ENCODE measurements at places on chromosomes 3 and 15.

GRCh38 chr3:76352051-76352450, 566.7 kb upstream of the ZNF717 start:
- no peak for DNase-seq

DNA sequence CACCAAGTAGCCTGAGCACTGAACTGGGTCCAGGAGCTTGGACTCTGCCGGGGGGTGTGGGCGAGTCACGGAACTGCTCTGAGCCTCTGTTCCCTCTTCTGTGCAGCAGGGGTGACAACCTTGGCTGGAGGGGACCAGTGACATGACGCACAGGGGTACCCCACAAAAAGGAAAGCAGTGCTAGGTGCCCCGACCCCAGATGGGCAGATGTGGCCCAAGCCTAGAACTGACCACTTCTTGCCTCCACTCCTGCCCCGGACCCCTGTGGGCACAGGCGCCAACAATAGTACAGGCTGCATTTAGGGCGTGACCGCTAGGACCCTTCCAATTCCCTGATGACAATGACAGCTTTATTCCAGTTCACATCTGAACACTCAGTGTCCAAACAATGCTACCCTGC, 255.9 kb upstream of the LYSMD4 start:
- DNase-seq, result no peak

DNA sequence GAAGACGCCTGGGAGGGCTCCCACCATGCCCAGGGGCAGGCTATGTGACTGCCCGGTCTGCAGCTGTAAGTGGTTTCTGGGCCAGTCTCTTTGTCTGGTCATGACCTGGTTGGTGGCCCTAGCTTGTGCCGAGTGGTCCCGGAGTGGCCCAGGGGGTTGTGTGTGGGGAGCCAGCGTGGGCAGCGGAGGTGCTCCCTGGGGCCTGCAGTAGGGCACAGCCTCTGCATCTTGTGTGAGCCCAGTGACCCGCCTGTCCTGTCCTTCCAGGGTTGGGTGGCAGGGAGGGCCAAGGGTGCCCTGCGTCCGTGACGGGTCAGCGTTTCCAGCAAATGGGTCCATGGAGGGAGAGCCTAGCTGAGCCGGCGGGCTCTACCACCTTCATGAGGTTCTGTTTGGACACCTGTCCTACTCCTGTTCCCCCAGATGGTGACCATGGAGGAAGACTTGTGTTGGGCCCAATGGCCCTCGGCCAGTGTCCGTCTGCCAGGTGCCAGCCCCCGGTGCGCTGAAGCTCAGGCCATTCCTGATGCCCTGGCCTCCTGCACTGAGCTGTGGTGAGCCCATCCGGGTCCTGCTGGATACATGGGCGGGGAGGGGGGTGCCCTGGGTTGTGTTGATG, 215.4 kb downstream of the SNRPN start:
- DNase-seq, result no peak

DNA sequence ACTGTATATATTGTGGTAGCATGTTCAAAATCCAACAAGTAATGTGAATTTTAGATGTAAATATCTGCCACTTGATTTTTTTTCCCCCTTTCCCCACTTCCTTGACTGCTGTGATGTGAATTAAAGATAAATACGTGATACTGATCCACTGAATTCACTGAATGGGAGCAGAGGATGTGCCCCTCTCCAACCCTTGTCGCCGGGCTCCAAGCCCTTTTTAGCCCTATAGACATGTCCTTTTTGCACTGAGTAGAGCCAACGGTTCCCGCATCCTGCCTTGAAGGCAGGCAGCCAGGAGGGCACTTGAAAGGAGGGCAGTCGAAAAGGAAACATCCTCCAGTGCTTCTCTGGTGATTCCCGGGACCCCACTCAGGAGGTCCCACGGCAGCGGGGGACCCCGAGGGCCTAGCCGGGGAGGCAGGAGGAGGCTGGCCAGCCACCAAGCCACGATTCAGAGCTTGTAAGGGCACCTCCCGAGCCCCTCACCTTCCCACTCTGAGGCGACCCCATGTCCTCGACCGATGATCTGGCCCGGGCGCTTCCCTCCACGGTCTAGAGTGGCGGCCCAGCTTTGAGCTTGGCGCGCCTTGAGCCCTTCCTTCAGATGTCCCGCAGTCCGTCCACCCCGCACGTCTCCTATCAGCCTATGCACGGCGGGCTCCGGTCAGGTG, 901 bp upstream of the MANF start:
- peak; percentile 51 for DNase-seq

DNA sequence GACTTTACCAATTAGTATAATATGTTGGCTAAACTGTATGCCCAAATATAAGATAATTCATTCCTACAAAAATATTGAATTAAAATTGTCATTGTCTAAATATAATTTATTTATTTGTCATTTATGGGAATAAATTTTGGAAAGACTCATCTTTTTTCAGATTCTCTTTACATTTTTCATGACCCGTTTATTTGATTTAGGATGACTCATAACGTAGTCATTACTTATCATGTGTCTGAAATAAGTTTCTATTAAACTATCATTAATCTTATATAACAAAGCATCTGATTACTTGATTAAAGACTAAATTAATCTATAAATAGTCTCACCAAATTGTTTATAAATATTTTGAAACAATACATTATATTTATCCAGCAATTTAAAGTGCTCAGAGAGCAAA, 516.6 kb downstream of the CADM2 start:
- DNase-seq, result no peak

GRCh38 chr3:149638228-149639092, 19.4 kb downstream of the WWTR1 start:
- peak; percentile 28 for DNase-seq

GRCh38 chr3:195613468-195614069, 29.8 kb upstream of the APOD start:
- no peak for DNase-seq

- no peak for DNase-seq
Measured at GRCh38 chr3:177385831-177386301, 188.6 kb upstream of the TBL1XR1 start.

DNA sequence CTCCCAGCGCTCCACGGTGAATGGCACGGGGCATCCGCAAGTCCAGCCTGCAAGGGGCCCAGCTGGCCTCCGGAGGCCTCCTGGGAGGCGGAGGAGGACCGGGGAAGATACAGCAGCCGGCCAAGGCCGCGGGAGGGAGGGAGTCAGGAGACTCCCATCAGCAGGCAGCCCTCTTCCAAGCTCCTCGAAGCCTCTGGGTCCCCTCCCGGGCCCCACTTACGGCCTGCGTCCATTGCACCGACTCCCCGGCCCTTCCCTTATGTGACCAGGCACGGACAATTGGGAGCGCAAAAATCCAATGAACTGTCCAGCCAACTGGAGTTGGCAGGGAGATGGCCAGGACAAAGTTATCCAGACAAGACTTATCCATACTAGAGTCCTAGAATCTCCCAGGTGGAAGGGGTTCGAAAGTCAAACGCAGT, 668 bp downstream of the MFGE8 start:
- no peak for DNase-seq

DNA sequence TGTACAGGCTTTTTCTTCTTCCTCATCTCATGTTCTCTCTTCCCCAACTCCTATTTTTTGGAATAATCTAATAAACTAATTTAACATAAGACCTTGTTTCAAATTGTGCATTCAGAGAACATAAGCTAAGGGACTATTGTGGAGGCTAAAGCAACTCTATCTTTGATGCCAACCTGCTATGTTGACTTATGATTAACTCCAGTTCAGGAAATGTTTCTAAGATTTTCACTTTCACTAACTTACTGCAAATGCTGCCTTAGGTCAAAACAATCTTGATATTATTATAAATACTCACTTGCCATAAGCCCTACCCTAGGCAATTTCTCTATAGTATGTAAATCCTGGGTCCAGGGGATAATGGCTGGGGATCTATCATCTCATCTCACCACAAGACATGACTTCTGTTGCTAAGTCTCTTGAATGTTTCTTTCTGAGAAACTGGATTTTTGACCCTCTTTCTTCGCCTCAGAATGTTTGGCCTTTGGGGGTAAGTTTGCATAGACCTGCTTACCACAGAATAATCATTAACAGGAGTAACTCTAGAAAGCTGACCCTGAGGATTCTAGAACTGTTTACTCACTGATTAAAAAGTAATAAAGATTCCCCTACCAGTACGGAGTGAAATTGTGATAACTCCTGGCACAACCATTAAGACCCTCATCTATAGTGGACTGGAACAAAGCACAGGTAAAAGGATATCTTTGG, 768.1 kb downstream of the GBE1 start:
- DNase-seq, result no peak

- DNase-seq, result no peak
Measured at GRCh38 chr3:21542656-21543379, 208.2 kb downstream of the ZNF385D start.

DNA sequence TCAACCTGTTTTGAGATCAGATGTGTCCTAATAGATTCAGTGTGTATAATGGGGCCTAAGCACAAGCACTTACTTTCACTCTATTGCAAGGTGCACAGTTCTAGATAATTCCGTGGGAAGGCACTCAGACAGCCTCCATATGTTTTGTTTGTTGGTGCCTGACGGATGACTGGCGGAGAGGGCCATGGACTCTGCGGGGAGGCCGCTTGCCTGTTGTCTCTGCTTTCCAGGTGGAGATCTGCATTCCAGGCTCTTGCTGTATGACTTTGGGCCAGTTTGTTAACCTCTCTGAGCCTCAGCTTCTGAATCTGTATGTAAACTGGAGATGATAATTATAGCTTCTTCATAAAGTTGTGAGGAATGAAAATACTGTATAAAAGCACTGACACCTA, 1.5 kb downstream of the IRAK2 start:
- DNase-seq, result no peak

- DNase-seq, result no peak
Measured at GRCh38 chr15:51090753-51091152, 4.0 kb downstream of the TNFAIP8L3 start.

DNA sequence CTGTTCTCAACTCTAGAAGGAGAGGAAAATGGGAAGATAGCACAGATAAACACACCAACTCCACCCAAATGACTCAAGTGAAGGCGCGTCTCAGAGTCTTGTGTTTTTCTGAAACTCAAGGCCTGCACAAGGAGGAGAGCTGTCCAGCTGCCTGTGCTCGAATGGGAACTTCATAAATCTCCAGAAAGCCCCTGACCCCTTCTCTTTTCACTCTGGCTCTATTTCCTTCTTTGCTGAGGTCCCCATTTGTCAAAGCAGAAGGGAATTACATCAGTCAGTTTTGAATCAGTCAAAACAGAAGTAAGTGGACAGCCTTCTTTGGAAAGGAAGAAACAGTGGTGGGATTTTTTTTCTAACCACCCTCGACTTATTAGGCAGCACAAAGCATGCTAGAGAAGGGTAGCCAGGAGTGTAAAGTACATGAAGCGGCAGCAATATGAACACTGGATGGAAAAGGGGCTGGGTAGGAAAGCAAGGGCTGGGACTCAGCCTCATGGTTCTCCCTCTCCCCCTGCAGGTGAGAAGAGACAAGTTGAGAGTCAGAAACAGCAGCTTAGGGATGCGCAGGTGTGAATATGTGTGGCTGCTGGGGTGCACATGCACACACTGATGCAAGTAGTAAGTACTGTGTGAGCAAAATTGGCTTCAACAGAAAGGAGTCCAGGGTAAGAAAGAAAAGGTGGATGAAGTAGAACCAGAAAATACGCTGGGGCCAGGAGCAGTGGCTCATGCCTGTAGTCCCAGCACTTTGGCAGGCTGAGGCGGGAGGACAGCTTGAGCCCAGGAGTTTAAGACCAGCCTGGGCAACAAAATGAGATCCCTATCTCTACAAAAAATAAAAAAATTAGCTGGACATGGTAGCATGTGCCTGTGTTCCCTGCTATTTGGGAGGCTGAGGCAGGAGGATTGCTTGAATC, 36.6 kb upstream of the MAGEF1 start:
- peak; percentile 81 for DNase-seq

DNA sequence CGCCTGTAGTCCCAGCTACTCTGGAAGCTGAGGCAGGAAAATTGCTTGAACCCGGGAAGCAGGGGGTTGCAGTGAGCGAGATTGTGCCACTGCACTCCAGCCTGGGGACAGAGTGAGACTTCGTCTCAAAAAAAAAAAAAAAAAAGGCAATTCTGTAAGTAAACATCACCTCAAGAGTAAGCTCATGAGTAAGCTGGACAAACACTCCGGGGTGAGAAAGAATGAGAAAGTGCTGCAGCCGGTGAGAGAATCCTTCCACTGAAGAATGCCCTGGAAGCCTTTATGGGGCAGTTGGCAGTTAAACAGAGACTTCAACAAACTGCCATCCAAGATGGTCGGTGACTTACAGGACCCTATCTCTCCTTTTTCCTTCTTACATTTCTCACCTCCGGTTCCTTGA, 47.5 kb downstream of the FEZF2 start:
- DNase-seq, result no peak

GRCh38 chr3:68239542-68239941, 585.1 kb upstream of the SUCLG2 start:
- peak; percentile 87 for DNase-seq

DNA sequence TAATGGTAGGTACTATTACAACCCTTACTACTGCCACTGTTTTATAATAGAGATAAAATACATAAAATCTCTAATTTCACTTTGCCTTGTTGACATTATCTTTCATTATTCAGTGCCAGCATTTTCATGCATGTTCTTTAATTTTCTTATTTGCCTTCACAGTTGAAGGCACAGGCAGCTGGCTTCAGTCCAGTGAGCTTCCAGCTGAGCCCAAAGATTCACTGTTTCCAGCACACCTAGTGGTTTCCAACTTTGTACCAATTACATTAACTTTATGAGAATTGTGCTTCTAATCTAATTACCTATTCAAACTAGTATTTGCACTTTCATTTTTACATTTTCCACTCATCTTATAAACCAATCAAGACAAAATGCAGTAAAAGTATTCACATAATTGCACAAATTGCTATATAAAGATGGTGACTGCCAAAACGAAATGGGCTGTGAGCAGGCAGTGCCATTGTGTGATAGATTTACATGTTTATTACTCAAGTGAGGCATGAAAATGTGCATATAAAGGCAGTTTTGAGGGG, 228.3 kb downstream of the MFSD1 start:
- DNase-seq, result no peak
